Activated CD8-positive, alpha-beta T cell treated with anti-CD3 and anti-CD28 coated beads for 36 hours (primary cell): ENCODE measurements at places on chromosomes 3 and 15.

DNA sequence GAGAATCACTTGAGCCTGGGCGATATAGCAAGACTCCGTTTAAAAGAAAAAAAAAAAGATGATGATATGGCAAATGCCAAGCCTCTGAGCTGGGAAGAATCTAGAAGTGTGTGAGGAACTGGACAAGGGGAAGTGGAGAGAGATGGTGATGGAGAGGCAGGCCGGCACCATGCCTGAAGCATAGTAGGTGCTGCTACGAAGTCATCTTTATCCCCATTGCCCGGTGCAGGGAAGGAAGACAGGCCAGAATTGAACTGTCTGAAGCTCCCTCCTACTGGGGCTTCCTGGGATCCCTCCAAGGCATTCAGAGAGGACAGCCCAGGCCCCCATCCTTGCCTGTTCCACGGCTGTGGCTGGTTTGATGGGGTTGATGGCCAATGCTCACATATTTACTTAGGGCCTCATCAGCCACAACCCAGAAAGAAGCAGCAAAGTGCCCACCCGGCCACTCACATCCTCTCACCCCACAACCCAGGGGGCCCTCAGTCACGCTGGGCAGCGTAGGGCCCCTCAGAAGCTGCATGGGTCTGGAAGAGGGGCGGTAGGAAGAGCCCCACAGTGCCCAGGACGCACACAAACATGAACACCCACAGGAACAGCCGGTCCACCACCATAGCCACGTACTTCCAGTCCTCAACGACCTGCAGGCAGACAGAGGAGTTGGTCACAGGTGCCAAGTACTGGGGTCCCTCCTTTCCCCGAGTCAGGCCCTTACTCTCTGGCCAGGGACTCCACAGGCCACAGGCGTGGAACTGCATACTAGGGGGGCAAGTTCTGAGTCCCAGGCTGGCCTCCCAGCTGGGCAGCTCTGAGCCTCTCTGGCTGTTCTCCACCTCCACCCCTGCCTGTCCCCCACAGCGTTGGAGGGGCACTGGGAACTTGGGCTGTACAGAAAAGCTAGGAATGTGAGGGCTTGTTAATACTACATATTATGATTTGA is 4.1 kb upstream of the CHRNA3 start:
- no peak for DNase-seq

GRCh38 chr15:79283252-79284048 is 928 bp downstream of the ANKRD34C start:
- peak; percentile 44 for DNase-seq

GRCh38 chr15:51726302-51727073 is 11.0 kb downstream of the LYSMD2 start:
- peak; percentile 71 for DNase-seq

DNA sequence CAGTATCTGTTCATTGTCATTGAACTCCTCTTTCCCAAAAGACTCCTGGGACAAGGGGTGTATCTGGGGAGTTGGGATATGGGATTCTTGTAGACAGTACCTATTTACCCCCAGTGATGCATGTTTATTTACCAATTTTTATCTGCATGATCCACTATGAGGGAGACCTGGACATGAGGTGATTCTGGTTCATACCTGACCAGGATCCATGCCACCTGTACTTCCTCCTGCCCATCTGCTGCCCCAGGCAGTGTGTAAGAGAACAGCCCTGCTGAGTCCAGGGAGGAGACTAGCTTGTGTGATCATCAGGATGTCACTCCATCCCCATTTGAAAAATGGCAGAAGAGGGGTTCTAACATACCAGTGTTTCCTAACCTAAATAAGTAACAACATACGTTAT is 3.1 kb upstream of the TPRG1 start:
- DNase-seq = no peak

DNA sequence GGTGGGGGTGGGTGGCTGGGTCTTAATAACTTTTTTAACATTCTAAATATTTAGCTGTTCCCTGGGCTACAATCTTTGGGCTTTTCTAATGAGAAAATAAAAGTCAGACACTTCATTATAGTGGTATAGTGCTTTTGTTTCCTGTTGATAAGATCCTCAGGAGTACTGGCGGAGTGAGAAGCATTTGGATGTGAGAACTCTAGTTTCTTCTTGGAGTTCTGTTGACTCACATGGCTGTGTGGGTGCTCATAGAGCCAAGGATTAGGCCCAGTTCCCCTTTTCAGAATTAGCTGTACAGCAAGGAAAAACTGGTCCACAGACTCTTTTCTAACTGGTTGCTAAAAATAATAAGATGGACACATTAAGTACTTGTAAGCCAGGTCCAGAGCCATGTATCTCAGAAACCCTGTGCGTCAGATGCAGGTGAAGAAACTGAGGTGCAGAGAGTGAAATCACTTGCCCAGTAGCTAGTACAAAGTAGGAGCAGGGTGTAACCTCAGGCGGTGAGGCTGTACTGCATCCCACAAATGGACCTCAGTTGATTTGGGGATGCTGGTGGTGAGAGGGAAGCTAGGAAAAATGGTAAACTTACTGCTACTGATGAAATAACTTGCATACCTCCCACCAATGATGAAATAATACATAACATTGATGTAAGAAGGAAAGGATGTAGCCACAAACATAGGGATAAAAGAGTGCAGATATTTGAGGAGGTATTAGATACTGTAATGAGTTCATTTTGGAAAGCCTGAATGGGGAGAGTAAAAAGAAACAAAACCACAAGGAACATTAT is 2.3 kb downstream of the ITPR1 start:
- DNase-seq = no peak

DNA sequence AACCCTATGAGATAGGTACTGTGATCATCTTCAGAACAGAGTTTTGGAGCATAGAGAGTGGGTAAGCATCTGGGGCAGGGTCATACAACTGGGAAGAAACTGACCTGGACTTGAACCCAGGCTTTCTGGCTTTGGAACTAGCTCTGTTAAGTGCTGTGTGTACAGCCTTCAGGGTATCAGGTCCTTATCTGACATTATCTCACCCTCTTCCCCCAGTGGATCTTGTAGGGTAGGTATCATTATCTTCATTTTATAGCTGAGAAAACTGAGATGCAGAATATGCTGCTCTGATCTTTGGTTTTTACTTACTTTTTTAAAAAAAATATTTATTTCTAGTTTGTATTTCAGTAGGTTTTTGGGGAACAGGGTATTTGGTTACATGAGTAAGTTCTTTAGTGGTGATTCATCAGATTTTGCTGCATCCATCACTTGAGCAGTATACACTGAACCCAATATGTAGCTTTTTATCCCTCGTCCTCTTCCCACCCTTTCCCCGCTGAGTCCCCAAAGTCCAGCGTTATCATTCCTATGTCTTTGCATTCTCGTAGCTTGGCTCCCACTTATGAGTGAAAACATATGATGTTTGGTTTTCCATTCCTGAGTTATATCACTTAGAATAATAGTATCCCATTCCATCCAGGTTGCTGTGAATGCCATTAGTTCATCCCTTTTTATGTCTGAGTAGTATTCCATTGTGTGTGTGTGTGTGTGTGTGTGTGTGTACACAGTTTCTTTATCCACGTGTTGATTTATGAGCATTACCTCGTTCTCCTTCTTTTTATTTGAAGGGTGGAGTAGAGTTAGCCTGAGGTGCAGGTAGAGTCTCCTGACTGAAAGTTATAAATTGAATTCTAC is 271.2 kb downstream of the PTPRG start:
- no peak for DNase-seq
